Activated naive CD4-positive, alpha-beta T cell treated with anti-CD3 and anti-CD28 coated beads, Interleukin-2, amount 50 U/mL, for 16 hours (primary cell): ENCODE measurements at places on chromosomes 7 and 10.

- no peak for DNase-seq
Observed at GRCh38 chr7:45691155-45691656, 117.0 kb downstream of the ADCY1 start.

DNA sequence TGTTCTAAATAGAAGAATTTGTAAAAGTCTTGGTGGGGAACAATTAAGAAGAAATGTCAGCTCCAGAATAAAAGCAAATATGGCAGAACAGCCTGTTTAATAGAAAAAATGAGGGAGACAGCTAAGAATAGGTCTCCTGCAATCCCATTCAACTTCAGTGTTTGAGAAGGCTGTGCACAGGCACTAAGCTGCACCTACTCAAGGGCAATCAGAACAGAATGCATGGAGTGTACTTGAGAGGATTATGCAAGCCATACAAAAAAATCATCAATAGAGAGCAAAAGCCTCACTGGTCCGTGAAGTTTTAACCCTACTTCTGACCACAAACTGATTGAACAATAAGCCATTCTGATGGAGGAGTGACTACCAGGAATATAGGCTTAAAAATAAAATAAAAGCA, 690.7 kb upstream of the PCDH15 start:
- no peak for DNase-seq

DNA sequence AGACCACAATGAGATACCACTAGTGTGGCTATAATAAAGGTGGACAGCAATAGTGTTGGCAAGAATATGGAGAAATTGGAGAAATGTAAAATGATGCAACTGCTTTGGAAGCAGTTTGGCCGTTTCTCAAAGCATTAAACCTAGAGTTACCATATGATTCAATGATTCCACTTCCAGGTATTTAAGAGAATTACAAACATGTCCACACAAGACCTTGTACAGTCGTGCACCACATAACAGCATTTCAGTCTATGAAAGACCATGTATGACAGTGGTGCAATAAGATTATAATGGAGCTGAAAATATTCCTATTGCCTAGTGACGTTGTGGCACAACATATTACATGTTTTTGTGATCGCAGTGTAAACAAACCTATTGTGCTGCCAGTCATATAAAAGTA, 29.6 kb downstream of the CCDC172 start:
- DNase-seq = no peak

DNA sequence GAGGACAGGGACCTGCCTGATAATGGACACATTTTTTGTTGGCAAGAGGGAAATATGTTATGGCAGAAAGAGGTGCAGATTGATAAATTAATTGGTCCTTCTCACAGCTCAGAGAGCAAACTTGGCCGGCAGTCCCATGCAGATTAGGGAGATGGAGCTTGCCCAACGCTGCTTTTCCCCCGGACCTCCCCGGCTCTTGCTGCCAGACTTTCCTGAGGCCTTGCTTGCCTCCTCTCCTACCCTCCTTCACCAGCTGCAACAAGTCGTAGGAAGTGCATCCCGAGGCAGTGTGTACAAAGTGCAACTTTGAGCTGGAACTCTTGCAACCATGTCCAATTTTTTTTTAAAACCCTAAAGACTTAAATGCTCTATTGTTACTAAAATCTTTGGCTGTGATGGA, 215.5 kb downstream of the LRMDA start:
- no peak for DNase-seq

GRCh38 chr10:3908183-3908582, 123.2 kb upstream of the KLF6 start:
- no peak for DNase-seq

- no peak for DNase-seq
Observed at GRCh38 chr10:128091636-128092210, 34.5 kb downstream of the MKI67 start.

GRCh38 chr7:114102131-114102530, 183.3 kb upstream of the PPP1R3A start:
- no peak for DNase-seq

GRCh38 chr7:134919240-134919641, 67.1 kb upstream of the AGBL3 start:
- no peak for DNase-seq

DNA sequence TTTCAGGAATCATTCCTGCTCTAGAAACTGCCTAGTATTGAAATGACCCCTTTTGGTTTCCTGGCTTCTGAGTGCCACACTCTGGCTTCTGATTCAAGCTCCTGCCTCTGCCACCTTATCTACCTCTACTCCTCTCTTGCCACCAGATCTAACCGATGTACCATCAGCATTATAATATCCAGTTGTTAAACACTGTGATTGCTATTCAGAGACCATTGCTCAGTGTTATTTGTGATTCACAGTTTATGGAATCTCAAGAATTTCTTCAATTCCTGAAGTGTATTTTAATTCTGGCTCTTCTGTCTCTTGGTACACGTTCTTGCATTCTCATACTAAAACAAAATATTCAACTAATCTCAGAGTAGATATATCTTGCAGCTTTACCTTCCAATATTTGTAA, 88.7 kb downstream of the DYNC1I1 start:
- no peak for DNase-seq

- no peak for DNase-seq
Observed at GRCh38 chr10:37304036-37304435, 178.6 kb downstream of the ANKRD30A start.

DNA sequence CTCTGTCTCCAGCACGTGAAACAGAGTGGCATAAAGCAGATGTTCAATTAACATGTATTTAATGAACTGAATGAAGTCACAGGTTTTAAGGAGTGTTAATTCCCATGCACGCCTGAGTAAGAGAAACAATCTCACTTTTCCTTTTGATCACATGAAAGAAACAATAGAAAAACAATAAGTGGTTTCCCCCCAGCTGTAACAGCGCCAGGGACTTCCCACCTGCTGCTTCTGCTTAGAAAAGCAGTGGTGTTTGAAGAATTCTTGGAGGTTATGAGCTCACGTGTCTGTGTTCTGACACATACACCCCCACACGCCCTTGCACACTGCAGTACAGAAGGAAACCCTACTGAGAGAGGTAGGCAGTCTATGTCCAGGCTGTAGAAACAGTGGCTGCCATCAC, 51.3 kb upstream of the FRMD4A start:
- peak; percentile 78 for DNase-seq

GRCh38 chr10:88473989-88474883, 108.9 kb downstream of the RNLS start:
- DNase-seq = no peak

- no peak for DNase-seq
Observed at GRCh38 chr7:80127412-80128160, 7.0 kb upstream of the GNAI1 start.

- DNase-seq = no peak
Observed at GRCh38 chr10:63825111-63825510, 303.9 kb downstream of the REEP3 start.

- DNase-seq = no peak
Observed at GRCh38 chr7:50227726-50228125, 76.8 kb upstream of the IKZF1 start.
